ENCODE measurements at places on chromosomes 13 and 19. TPM values are rescaled to one million over a fixed set of nuclear protein-coding genes. Genes with fewer than 3 reads are reported as not detected.

DNA sequence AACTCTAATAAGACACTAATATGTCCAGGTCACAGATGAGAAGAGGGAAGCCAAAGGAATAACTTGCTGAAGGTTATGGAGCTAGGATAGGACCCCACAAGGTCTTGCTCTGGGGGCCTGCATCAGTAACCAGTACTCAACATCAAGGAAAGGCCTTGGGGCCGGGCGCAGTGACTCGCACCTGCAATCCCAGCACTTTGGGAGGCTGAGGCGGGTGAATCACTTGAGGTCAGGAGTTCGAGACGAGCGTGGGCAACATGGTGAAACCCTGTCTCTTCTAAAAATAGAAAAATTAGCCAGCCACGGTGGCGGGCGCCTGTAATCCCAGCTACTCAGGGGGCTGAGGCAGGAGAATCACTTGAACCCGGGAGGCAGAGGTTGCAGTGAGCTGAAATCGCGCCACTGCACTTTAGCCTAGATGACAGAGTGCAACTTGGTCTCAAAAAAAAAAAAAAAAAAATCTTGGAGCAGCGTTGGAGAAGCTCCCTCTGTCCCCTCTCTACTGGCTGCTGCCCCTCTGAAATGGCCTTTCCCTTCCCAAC is 1.8 kb downstream of the LONP1 start:
- DNase-seq, result no peak

- peak; percentile 56 for DNase-seq
Observed at GRCh38 chr13:77918391-77919245, at the start of gene EDNRB. Gene EDNRB (minus strand): TSS chr13:77918831. CDS start chr13:77918573, 258 bp downstream.

- DNase-seq, result peak; percentile 7
Observed at GRCh38 chr19:20558011-20558410, 7.6 kb downstream of the ZNF737 start.

- no peak for DNase-seq
Observed at GRCh38 chr13:33940256-33940655, 122.3 kb downstream of the RFC3 start.

- DNase-seq, result no peak
Observed at GRCh38 chr19:7578127-7578526, 17.5 kb upstream of the CAMSAP3 start.

GRCh38 chr13:51035978-51036377 is 75.1 kb downstream of the C13orf42 start:
- no peak for DNase-seq

DNA sequence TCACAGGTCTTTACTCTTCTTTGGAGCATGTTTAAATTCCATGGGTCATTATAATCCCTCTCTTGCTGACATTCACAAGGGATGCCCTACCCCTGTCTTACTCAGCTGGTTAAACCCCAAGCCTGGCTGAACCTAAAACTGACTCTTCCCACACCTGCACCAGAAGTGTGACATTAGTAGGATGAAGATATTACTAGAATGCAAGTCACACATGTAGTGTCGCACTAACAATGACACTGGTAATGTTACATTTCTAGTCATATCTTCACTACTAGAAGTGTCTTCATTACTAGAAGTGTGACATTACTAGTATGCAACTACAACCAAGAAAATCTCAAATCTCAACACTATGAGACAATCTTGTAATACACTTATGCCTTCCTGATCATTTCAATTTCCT is 14.2 kb downstream of the ZAR1L start:
- no peak for DNase-seq

GRCh38 chr19:11284515-11284914 is 11.4 kb upstream of the TSPAN16 start:
- DNase-seq, result no peak

- DNase-seq, result no peak
Observed at GRCh38 chr13:112113851-112114250, 46.9 kb downstream of the SOX1 start.

Gene ZNF69
- 1.6 TPM for total RNA-seq

Gene KIR2DL1
- total RNA-seq, result not detected
